ENCODE measurements at places on chromosomes 1 and 21.

GRCh38 chr1:240772131-240772530, 160.2 kb upstream of the GREM2 start:
- DNase-seq = no peak

GRCh38 chr21:44958471-44959191, 18.8 kb downstream of the SLX9 start:
- DNase-seq = no peak

- DNase-seq = peak; percentile 21
Measured at GRCh38 chr21:33121715-33122475, 52.0 kb downstream of the OLIG1 start.

- no peak for DNase-seq
Measured at GRCh38 chr21:43287111-43287760, 118.4 kb downstream of the CRYAA start.

- DNase-seq = peak; percentile 79
Measured at GRCh38 chr1:224513787-224514209, 79.2 kb upstream of the WDR26 start.

GRCh38 chr1:9078752-9079500, 9.5 kb upstream of the SLC2A5 start:
- DNase-seq = no peak

GRCh38 chr1:198723127-198723526, 84.3 kb downstream of the PTPRC start:
- DNase-seq = no peak

DNA sequence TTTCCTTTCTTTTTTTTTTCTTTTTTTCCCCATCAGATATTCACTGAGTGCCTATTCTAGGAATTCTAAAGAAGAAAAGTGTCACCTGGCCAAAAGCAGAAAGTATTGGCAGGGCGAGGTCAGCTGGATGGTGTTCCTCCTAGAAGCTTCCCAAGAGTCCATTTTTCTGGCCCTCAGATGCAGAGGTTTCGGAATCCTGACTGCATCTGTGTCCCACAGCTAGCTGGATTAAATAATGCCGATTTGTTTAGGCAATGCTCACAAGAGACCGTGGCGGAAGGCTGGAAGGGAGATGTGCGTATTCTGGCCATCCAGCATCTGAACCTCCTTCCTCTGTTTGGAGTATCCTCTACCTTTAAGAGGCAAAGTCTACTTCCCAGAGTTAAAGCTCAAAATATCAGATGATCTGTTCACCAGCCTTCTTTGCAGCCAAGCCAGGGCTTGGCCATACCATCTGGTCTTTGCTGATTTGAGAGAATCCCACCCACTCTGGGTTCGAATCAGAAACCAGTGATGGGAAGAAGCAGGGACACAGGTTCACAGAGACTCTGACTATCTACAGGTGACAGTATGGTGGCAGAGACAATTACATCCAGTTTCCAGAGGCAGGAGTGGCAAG, 5.4 kb upstream of the TENT5C start:
- no peak for DNase-seq

- DNase-seq = peak; percentile 87
Measured at GRCh38 chr1:230909974-230910754, 41.8 kb upstream of the C1orf198 start.

GRCh38 chr1:200317236-200317635, 92.6 kb downstream of the ZNF281 start:
- DNase-seq = peak; percentile 16

GRCh38 chr1:155989242-155990004, 11.1 kb upstream of the ARHGEF2 start:
- DNase-seq = peak; percentile 65

GRCh38 chr1:112772781-112773180, 57.6 kb upstream of the PPM1J start:
- no peak for DNase-seq

GRCh38 chr1:203771901-203772301, 6.9 kb downstream of the LAX1 start:
- DNase-seq = no peak

- DNase-seq = no peak
Measured at GRCh38 chr1:59816318-59816878, 1.6 kb downstream of the HOOK1 start.

DNA sequence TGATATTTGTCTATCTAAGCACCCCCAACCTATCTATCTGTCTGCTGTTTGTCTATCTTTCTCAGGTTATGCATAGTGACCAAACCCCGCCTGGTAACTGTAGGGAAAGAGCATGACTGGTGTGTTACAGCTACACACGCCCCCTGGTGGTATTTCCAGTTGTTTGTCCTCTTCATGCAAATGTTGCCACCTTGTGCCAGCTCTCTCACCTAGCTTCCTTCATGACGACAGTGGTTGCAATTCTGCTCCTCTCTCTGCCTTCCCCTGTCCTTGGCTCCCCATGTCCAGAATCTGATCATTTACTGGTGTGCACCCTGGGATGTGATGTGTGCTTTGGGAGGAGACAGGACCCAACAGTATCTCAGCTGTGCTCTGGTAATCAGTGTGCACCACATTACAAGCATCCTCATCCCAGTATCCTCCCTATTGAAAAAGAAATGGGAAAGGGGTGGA, 8.1 kb upstream of the INKA2 start:
- no peak for DNase-seq

GRCh38 chr1:212294983-212295382, 9.8 kb downstream of the PPP2R5A start:
- no peak for DNase-seq

- DNase-seq = no peak
Measured at GRCh38 chr1:112264553-112264952, 131.5 kb upstream of the CTTNBP2NL start.

DNA sequence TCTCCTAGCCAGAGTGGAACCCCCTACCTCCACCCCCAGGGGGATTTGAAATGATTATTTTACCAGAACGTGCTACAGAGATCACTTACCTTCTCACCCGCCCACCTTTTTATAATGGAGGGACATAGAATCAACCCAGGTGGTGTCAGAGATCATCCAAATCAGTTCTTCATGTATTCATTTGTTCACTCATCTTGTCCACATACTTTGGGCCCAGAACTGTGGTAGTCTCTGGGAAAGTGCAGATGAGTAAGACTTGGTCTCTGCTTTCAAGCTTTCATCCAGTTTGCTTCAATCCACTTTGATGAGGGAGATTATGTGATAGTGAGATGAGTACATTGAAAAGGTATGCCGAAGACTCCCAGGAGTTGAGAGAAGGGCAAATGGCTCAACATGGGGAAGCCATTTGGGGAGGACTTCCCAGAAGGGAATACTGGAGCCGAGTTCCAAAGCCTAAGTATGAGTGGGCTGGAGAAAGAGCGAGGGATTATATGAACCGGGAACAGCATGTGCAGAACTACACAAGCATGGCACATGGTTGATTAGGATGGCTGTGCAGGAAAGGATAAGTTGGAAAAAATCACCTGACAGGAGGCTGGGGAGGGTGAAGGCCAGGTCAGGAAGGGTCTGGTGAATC, 1.9 kb downstream of the FGGY start:
- no peak for DNase-seq

DNA sequence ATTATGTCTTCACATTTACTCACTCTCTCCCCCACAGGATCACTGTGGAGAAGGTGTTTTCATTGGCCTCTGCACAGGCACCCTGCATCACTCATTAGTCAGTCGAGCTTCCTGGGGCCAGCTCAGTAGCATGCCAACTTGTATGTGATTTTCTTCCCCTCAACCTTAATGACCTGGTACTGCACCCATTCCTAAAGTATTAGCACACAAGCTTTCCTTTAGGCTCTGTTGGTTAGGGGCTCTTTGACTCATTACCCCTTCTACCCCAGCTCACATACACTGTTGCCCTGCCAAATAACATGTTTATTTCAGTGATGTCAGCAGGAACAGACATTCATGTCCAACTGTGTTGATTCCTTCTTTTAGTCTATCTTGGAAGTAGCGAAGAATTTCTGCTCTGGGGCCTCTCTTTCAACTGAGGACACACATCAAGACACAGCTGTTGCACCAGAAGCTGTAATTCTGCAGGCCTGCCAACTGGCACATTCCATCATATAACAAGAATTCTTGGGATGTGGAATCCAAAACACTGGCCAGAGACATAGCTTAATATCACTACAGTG, 603.5 kb upstream of the ADAMTS5 start:
- no peak for DNase-seq

GRCh38 chr1:14190508-14190907, 408.0 kb upstream of the KAZN start:
- no peak for DNase-seq

GRCh38 chr1:78071696-78072095, 25.9 kb downstream of the GIPC2 start:
- DNase-seq = no peak

GRCh38 chr1:163785868-163786405, 464.2 kb downstream of the NUF2 start:
- DNase-seq = no peak

DNA sequence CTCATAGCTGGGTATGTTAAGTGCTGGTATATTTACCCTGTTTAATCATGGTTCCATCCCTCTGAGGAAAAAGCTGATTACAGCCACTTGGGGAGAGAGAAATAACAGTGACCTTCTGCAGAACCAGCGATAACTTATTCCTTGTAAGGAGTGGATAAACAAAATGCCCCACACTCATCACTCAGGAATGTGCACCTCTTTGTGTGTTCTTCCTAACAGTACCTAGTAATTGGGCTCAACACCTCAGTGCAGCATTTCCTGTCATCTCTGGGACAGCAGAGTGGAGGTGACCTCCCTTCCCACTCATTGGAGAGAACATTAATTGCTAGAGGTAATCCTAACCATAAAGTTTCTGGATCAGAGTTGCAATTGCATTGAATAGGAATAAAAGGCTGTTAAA, 112.5 kb upstream of the F3 start:
- no peak for DNase-seq

- DNase-seq = no peak
Measured at GRCh38 chr1:203444171-203444576, 31.4 kb upstream of the PRELP start.

GRCh38 chr1:35201631-35202030, 8.7 kb upstream of the SFPQ start:
- no peak for DNase-seq

DNA sequence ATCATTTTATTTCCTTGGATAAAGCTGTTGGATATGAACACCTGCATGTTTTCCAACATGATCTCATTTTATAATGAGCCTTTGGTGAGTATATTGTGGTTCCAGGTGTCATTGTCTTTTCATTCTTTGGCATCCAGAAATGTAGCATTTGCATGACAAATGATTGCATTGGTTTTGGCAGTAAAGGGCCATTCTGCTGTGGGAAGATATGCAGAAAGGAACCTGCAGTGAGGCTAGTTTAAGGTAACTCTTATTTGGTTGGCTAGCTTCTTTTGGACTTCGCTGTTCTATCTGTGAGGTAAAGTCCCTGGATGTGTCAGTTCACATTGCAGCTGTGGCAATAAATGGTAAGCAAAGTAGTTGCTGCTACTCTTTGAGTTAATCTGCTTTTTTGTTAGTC, 343.0 kb downstream of the AMY1C start:
- DNase-seq = no peak

DNA sequence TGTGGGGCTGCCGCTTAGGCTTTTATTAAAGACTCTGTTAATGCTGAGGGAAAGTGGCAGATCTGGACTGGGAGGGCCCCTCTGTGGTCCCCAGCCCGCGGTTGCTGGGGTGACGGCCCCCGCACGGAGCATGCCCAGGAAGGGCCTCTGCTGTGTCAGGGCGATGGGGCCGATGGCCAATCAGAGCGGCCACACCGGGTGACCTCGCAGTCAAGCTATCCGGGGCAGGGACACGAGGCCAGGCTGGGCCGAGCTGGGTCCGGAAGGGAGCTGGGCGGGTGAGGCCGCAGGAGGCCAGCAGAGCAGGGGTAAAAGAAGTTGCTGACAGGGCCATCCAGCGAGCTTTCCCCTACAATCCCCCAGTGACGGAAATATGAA, 145.1 kb downstream of the CASZ1 start:
- DNase-seq = no peak

GRCh38 chr21:46618738-46619379, 14.0 kb upstream of the S100B start:
- no peak for DNase-seq

DNA sequence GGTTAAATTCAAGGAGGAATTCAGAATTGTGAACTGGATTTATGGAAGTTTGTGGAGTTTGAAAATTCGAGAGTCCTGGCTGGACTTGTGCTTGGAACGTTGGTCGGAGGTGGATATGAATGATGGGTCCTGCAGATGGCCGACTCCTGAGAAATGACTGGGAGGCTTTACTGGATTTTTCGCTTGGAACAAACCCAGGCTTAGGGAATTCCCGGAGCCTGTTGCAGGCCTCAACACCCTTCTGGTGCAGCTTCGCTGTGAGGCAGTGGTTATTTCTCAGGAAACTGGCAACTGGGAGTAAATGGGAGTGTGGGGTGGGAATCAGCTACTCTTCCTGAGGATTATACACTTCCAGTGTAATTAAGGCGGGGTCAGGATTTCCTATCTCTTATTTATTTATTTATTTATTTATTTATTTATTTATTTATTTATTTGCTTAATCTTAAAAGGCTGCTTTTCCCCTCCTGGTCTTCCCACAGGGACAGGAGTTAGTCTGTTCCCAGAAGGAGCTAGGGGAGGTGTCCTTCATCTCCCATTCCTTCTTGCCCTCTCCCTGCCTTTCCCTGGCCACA, 21.1 kb downstream of the MAPKAPK2 start:
- no peak for DNase-seq

- no peak for DNase-seq
Measured at GRCh38 chr1:5658340-5659316, 333.6 kb downstream of the NPHP4 start.

GRCh38 chr21:14751602-14752344, 205.7 kb upstream of the SAMSN1 start:
- DNase-seq = no peak

DNA sequence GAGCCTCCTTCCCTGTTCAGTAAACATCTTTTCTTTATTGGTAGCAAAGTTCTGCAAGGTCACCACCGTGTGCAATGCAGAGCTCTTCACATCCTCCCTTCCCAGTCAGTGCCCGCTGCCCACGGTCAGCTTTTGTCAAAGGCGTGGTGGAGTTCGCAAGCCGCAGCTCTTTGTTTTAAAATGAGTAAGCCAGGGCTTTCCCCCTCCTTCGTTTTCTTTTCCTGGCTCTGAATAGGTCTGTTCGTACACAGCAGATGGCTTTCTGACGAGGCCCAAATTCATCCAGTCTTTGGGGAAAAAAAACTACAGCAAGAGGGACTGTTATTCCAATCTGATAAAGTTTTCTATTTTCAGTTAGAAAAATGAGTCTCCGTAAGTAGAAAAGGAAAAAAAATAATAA, 153.2 kb downstream of the LRIG2 start:
- no peak for DNase-seq
